ENCODE measurements at places on chromosomes 5 and 9.
A peak's percentile ranks its signal among the peaks of the same experiment; 100 is the strongest.

DNA sequence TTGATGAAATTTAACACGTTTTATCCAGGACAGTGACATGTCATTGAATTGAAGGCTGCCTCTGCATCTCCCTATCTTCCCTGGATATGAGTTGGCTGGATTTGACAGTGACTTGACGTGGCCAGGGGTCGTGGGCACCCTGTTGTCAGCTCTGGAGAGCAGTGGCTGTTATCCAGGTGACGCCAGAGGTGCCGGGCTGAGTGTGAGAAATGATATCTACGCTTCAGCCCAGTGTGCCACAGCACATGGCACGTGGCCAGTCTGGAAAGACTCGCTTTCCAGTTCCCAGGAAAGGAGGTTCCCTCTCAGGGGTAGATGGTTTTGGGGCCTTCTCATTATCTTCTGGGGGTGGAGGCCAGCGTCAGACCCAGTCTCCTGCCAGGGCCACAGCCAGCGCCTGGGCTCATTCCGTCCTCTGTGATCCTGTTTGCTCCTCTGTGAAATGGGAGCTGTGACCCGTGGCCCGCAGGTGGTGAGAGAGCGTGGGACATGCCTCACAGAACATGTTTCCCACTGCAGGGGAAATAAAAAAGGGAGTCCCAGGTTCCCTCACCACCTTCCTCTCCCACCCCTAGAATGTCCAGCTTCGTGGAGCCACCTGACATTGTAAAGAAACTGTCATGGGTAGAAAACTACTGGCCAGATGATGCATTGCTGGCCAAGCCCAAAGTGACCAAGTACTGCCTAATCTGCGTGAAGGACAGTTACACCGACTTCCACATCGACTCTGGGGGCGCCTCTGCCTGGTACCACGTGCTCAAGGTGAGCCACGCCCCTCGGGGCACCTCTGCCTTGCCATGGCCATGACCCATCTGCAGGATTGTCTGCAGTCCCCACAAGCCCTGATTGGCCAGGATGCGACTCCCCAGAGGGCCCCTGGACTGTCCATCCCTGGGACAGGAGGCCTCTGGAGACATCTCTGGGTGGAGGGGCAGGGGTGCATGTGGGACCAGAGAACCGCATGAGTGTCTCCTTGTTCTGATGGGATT, 76.5 kb downstream of the PHF2 start:
- DNase-seq: peak; percentile 62

- no peak for DNase-seq
Measured at GRCh38 chr9:73565833-73566465, 414.3 kb downstream of the ANXA1 start.

DNA sequence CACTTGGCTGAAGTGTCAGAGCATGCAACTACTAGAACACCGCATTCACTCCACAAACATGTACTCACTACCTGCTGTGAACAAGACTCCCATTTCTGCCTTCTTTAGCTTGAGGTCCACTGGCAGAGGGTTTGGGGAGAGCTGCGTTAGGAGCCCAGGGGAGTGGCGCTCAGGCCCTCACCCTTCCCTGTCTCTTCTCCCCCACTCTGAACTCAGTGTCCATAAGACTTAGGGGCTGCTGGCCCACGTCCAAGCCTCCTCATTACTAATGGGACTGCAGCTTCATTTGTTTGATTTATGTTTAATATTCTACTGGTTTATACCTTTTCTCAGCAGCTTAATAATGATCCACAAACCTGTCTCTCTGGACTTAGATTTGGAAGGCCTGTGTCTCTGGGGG, 70.9 kb downstream of the HSPA4 start:
- no peak for DNase-seq

- DNase-seq: no peak
Measured at GRCh38 chr5:125560476-125561225, 814.2 kb upstream of the ZNF608 start.

DNA sequence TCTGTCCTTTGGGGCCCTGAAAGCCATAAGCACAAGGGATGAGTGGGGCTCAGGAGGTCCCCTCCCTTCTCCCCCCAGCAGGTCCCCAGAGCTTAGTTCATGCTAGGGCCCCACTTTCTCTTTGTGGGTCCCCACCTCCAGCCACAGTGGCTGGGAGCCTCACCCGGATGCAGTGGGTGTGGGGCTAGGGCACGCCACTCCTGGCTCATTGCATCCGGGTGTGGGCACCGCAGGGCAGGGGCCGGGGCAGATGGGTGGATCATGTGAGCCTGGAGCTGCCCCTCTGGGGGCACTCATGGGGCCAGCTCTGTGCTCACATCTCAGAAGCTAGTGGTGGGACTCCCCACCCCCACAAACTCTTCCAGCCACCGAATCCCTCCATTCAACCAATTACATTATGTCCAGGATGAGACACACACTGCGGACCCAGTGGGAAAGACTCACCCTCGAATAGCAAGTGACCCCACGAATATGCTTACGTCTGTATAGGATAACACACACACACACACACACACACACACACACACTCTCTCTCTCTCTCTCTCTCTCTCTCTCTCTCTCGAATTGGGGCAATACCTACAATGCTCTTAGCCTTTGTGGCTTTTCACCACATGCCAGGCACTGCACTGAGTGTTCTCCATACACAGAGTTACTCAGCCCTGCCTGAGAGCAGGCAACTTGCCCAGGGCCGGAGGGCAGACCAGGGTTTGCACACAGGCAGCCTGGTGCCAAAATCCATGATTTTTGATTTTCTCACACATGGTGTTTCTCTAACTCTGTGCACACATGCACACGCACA, 16.8 kb upstream of the PHYKPL start:
- DNase-seq: no peak

DNA sequence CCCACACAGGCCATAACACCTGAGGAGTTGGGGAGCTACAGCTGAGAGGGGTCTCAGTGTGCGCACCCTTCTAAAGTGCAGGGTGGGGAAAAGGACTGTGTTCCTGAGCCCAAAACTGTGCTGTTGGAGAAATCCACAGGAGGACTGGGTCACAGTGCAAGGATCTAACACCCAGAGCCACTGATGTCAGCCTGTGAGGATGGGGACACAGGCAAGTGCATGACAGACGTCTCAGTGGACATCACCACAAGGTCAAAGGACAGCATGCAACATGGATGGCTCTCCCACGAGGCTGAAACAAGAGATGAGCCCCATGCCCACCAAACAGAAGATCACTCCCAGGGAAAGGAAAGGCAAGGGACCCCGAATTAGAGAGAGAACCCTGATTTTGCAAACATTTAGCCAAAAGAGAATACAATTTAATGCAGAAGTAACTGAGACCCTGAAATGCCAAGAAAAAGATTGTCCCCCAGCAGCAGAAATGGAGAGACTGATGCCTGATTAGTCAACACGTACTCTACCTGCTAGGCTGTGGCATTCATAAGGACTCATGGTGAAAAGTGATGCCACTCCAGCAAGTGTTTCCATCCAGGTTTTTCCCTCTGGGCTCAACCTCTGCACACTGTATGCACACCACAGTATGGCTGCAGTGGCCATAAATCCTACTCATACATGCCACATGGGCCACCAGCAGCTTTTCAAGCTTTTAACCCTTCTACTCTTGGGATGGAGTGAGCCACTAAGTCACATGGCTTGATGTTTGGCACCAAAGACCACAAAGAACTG, 14.2 kb downstream of the KLF9 start:
- DNase-seq: no peak

DNA sequence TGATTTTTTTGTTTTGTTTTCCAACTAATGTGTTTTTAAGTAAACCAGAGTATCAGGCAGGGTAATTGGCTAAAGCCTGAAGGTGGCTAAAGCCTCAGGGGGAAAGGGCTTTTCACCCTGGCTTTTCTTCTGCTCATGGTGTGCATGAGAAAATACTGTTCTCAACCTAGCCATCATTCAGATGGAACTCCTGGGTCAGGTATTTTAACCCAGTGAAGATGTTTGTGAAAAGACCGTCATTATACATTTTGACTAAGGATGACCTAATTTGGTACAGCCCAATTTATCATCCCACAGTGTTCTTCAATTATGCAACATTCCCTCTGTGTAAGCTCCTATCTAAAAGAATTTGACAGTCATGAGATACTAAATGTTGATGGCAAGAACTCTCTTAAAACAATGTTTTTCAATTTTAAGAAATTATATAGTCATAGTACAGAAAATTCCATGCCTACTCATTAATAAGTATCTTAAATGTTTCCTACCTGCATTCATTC, 209.5 kb upstream of the TARS1 start:
- DNase-seq: no peak

DNA sequence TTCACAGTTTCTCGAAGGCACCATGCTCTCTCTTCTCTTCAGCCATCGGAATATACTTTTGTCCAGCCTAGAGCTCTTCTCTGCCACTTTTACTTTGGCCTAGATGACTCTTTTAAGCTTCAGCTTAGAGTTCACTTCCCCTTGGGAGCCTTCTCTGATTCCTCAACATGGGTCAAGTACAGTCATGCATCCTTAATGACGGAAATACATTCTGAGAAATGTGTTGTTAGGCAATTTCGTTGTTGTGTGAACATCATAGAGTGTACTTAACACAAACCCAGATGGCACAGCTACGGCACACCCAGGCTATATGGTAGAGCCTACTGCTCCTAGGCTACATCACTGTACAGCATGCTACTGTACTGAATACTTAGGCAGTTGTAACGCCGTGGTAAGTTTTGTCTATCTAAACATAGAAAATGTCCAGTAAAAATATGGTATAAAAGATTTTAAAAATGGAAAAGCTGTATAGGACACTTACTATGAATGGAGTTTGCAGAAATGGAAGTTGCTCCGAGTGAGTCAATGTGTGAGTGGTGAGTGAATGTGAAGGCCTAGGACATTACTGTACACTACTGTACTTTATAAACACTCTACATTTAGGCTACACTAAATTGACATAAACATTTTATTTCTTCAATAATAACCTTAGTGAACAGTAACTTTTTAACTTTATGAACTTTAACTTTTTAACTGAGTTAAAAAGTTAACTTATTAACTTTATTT, 15.1 kb upstream of the TNFSF15 start:
- DNase-seq: no peak

DNA sequence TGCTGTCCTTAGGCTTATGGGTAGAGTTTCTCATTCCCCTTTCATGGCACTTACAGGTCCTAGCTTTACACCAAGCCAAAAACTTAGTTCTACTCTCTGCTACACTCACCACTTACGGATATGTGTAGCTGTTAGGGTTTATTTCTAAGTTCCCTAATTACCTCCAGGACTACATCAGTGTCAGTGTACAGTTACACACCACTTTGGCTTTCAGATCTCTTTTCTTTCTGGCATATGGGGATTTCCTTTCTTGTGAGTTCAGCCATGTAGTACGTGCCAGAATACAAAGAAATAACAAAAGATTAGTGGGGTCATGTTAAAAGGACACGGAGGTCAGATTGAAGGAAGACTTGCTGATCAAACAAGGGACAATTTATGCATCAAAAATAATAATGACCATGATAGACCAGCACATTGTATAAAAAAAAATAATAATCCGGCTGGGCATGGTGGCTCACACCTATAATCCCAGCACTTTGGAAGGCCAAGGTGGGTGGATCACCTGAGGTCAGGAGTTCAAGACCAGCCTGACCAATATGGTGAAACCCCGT, 41.8 kb downstream of the LYRM7 start:
- DNase-seq: no peak

GRCh38 chr5:2909035-2909434, 157.6 kb upstream of the IRX2 start:
- DNase-seq: no peak

DNA sequence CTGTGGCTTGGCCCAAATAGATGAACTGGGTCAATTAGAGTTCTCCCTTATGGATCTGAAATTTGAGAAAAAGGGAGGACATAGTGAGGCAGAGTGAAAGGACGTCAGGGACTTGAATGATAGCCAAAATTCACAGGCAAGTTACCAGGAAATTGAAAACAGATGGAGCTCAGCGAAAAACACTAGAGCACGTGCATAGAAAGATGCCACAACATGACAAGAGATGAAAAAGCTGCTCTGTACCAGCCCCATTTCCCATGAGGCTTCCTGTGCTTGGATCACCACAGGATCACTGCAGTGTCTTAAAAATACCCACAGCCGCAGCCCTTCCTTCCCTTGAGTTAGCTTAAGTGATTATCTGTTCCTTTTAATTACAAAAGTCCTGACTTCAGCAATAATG, 39.0 kb upstream of the HOMER1 start:
- no peak for DNase-seq

DNA sequence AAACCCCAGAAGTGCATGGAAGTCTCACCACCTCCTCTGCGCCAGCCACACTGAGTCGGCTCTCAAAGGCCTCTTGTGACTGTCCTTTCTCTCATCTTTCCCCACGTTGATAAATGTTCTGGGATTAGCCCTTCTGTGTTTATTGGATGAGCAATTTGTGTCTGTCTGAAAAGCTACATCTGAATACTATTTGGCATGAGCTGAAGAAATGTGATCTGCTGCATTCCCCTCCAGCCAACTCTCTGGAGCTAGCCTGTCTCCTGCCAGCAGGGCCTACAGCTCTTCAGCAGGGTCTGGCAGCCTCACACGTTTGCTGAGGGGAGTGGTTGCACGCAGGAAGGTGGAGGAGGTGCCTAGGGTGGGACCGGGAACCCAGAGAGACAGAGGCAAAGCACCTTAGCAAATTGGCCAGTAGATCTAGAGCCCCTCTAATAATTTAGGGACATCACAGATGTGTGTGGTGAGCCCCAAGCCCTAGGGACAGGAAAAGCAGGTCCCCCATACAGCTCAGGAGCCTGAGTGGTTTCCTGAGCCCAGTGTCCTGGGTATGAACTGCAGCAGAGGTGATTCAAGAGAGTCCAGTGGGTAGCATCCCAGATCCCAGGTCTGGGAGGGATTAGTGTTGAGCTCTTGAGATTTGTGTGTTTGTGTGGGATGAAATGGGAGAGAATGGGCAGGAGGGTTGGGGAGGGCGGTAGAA, 20.5 kb upstream of the B4GALT1 start:
- DNase-seq: no peak

- DNase-seq: no peak
Measured at GRCh38 chr9:16624744-16625117, 245.7 kb downstream of the BNC2 start.

DNA sequence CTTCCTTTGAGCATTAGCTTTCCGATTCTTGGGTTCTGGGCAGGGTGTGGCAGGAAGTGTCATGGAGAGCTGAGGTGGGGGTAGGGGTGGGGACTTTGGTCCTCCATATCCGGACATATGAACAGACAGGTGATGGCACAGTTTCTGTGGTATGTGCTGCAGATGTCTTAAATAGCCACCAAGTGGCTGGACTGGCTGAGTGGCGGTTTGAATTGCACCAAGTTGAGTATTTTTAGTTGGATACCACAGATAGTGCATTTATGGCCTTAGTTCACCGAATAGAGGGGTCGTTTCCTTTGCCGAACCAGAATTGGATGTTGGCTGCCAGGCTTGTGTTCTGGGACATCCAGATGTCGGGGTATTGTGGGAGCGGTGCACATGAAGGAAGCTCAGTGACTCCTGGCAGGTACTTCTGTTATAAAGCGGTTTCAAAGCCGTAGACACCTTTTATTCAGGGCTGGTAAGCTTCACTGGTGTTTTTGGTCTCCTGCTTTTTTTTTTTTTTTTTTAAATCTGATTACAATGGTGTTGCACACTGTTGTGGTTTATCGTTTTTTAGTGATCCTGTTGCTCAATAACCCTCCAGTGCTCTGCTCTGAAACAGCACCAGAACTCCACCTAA, 15.1 kb upstream of the TNFAIP8 start:
- DNase-seq: no peak

Data from Right ventricle myocardium inferior (tissue), 1 donor.